ENCODE measurements at places on chromosomes 6 and 20.

DNA sequence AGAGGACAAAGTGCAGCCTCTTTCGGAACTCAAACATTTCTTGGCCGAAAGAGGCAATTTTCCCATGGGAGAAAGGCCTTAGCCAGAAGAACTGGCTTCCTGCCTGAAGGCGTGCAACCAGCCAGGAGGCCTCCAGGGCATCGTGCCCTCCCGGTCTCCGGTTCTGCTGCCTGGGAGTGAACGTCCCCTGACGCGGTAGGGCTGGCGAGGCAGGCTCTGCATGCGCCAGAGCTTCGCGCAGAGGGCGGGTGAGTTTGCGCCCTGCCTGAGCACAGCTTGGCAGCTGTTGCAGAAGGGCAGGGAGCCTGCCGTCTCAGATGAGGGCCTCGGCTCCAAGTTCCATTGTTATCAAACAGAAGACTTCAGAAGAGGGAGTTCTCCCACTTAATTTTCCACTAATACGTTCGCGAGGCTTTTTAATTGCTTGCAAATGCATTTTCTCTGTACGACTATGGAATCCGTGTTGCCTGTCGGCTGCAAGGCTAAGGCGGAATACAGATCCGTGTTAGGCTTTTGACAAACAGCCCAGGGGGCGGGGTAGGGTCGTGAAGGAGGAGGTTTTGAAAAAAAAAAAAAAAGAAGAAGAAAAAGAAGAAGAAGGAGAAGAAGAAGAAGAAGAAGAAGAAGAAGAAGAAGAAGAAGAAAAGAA lies 5.5 kb upstream of the TFAP2D start:
- DNase-seq, result no peak

DNA sequence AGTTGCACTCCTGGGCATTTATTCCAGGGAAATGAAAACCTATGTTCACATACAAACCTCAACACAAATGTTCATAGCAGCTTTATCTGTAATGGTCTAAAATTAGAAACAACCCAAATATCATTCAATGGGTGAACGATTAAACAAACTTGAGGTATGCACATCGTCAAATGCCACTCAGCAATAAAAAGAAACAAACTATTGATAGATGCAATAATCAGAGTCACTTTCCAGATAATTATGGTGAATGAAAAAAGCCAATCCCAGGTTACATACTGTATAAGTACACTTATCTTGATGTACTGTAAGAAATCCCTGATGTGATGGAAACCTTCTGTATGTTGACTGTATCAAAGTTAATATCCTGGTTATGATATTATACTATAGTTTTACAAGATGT lies 38.8 kb downstream of the RNF24 start:
- no peak for DNase-seq

- no peak for DNase-seq
Observed at GRCh38 chr6:88702956-88703556, 260.4 kb downstream of the RNGTT start.

DNA sequence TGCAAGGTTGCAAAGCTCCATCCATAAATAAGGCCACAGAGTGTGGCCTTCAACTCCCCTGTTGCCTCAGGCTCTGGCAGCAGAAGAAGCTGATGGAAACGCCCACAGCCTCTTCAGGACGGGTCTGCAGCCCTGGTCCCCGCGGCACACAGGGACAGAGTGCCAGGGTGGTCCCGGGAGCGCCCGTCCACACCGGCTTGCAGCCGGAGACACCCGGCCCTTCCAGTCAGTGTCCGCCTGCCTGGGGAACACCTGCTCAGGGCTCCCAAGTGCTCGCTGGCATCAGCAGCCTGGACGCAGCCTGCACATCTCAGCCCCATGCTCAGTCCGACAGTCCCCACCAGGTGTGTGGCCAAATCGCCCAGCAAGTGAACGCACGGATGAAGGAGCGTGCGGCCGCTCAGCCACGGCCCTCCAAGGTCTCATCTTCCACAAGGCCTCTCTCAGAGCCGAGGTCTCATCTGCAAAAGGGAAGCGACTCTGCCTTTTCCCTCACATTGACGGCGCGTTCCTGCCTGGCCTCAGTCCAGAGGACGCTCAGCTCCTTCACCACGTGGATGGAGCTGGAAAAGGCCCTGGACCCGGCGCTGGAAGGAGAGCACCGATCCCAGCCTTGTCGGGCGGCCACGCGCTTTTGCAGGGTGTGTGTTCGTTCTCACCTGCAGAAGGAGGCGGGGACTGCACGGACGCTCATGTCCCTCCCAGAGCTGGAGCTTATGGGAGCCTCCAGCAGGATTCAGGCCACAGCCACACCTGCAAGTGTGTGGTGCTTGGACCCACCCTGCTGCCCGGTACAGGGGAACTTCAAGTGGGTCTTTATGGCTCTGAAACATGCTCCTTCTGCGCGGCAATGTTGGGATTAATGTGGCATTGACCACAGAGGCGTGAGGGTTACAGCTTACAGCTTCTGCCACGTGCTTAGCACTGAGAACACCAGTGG lies 180.4 kb downstream of the DLL1 start:
- DNase-seq, result no peak

GRCh38 chr20:34016736-34017135 lies 23.0 kb downstream of the RALY start:
- no peak for DNase-seq

DNA sequence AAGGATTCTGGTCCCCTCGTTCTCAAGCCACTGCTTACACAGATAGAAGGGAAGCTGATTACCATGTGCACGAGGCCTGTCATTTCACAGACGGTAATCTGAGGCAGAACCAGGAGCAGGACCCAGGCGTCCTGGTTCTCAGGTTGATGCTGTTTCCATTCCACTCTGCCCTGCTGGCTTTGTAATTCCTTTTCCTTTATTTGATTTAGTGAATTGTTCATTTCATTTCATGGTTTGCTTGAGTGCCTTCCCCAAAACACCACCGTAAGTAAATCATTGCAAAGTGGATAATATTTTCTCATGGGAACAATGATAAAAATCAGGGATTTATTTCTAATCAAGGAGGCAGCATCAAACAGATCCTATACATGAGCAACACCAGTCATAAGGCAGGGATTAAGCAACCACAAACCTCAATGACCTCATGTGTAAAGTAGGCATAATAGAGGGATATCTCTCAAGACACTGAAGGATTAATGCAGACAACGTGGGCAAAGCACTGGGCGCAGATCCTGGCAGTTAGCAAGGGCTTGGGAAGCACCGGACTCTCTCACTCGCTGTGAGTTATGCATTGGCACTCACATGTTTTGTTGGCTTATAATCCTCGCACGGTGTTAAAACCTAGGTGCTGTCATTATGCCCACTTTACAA lies 229.5 kb upstream of the FOXQ1 start:
- no peak for DNase-seq

DNA sequence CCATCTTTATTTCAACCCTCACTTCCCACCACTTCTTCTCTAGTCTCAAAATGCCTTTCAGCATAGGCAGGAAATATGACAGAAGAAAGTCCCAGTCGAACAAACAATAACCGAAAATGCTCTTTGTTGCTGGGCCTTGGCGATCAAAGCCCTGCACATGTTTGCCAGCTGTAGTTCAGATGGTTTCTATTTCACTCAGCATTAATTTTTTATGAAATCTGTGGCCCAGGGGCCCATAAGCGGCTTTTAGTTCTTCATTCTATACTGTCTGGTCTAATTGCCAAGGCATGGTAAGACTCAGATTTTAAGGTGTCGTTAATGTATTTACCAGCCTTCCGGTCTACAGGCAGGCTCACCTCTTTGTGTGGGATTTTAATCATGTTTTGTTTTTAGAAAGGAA lies 10.9 kb upstream of the F13A1 start:
- DNase-seq, result no peak

DNA sequence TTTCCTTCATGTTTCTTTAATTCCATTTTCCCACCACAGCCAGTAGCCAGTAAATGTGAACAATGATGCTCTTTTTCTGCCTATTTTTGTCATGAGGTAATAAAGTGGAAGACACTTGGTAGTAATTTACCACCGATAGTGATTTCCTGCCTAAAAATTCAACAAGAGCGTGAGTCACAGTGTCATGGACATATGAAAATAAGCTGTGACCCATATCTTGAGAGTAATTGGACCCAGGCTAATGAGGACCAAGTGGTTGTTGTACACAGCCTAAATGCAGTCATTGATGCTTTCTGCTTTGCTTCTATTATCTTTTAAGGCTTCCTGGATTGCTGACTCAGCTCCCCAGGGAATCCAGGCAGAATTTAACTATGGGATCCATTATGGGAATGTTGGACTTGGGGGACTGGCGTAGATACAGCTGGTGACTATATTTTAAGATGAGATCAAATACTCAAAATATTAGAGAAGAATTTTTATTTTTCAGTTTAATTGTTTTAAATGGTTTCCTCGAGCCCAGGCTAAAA lies 265.9 kb upstream of the FERMT1 start:
- DNase-seq, result no peak

DNA sequence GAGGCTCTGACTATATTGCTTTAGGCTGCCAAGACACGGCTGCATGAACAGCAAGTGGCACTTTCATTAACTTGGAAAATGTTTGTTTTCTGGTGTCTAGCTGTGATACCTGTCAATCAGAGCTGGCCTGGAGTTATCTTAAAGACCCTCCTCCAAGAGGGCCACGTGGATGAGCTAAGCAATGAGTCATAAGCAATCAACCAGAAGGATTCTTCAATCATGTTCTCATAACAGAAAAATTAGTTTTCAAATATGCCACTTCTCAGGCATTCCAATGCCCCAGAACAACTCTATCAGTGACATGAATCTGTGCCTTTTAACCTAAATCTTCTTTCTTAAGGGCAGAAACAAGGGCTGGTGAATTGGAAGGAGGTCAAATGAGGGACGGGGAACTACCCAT lies 283.0 kb downstream of the HTR1B start:
- no peak for DNase-seq

DNA sequence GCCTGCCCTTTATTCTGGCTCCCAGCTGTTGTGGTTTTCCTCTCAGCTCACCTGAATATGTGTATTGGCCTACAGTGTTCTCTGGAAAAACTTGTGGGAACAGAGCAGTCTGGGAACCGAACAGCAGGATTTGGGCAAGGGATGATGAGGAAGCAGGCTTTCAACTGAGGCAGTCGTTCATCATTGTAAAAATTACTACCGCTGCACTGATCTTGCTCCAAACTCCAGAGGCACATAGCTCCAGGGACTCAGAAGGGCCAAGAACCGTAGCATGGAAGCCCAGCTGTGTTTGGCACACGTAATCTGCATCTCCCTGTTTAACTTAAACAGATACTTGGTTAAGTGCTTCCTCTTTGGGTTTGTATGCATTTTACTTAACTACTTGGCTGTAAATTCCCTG lies 48.3 kb upstream of the EEF1A1 start:
- no peak for DNase-seq
